ENCODE measurements at places on chromosomes 2 and 18. TPM values are rescaled to one million over a fixed set of nuclear protein-coding genes. Genes with fewer than 3 reads are reported as not detected.

FKBP1B gene
- total RNA-seq: 5.8 TPM

GTF2A1L gene
- total RNA-seq: 1.1 TPM

PSD4 gene
- 92.9 TPM for total RNA-seq

ZNF396 gene
- total RNA-seq: 1.0 TPM

ATRAID gene
- 177 TPM for total RNA-seq

LIPT1 gene
- total RNA-seq: 4.5 TPM

SERPINB13 gene
- 21.8 TPM for total RNA-seq

ADAM17 gene
- 32.7 TPM for total RNA-seq

TCF7L1 gene
- total RNA-seq: 3.0 TPM

PRPF40A gene
- 109 TPM for total RNA-seq

All from suprapubic skin (tissue), 4 donors.